ENCODE measurements at places on chromosomes 16 and 17.
A peak's percentile ranks its signal among the peaks of the same experiment; 100 is the strongest.

GRCh38 chr16:75732871-75733270, 6.6 kb upstream of the CPHXL start:
- no peak for DNase-seq

- no peak for DNase-seq
Observed at GRCh38 chr17:44828919-44829522, 1.1 kb downstream of the GJC1 start.

GRCh38 chr16:51722467-51722866, 571.4 kb upstream of the SALL1 start:
- no peak for DNase-seq

DNA sequence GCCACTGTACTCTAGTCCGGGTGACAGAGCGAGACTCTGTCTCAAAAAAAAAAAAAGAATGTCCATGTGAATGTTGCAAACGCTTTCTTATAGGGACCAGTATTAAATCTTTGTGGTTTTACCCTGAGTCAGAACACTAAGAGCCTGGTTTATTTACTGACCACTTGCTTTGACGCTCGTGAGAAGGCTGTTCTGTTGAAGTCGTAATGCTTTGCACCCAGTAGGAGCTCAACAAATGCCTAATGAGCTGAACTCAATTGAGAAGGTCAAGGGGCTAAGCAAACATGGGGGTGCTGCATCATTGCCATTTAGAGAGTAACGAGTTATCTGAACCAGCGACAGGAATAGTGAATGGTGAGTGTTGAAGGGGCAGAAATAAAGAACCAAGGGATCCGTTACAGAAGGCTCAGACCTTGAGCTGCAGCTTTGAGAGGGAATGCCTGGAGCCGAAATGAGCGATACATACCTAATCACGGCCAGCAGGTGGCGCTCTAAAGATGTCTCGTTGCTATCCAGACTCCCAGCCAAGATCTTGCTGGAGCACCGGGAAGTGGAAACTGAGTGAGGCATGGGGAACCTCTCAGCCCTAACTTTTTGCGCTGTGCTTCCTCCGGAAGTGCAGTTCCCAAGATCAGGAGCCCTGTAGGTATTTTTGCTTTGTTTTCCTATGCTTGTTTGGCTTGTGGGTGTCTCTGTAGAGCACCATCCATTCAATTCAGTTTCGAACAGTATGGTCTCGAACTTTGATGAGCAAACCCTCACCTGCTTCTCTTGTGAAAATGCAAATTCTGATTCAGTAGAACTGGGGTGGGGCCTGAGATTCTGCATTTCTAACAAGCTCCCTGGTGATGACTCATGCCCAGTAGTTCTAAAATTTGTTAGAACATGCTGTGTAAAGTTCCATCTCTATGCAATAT, 12.6 kb upstream of the RNF222 start:
- peak; percentile 71 for DNase-seq

GRCh38 chr16:67391424-67392300, 1.6 kb downstream of the TPPP3 start:
- DNase-seq, result no peak

- no peak for DNase-seq
Observed at GRCh38 chr16:87843678-87844105, 25.6 kb downstream of the SLC7A5 start.

DNA sequence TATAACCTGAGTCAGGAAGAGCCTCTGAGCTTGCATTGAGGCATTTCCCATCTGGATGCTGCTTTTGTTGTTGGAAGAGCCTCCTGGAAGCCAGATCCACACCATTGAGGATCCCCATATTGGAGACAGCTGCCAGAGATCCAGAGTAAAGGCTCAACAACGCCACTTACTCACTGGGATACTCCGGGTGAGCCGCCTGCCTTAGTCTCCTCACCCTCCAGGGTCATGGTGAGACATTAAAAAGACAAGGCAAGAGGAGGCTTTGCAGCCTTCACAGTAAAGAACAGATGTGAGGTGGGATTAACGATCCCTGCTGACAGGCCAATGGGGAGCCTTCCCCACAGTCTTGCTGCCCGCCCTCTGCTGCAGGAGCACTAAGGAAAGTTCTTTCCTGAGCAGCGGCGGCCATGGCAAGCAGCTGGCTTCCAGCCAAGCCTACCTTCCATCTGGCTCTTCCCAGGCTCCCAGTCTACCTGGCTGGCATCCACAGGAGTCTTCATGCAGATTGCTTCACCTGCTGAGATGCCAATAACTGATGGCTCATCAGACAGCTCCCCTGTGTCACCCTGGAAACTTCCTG, 198.5 kb downstream of the CYLD start:
- no peak for DNase-seq

DNA sequence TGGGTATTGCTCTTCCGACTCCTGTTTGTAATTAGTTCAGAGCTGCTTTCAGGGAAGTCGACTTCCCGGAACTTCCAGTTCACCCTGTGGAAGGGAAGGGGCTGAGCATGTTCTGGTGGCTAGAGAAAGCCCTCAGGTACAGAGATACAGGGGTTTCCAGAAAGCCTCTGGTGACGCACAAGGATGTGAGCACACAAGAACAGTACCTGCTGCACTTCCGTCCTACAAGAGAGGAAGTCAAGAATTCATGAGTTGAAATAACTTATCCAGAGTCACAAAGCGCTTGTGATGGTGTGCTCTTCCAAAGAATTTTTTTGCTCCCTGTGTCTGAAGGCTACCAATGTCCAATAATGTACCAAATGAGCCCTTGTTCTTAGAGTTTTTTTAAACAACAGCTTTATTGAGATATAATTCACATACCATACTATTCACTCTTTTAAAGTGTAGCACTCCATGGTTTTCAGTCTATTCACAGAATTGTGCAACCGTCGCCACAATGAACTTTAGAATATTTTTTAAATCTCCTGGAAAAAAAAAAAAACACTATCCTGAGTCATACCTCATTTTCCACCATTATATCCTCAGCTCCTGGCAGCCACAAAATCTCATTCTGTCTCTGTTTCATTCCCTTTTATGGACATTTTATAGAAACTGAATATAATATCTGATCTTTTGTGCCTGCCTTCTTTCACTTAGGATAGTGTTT, 327.6 kb downstream of the CDH13 start:
- no peak for DNase-seq

DNA sequence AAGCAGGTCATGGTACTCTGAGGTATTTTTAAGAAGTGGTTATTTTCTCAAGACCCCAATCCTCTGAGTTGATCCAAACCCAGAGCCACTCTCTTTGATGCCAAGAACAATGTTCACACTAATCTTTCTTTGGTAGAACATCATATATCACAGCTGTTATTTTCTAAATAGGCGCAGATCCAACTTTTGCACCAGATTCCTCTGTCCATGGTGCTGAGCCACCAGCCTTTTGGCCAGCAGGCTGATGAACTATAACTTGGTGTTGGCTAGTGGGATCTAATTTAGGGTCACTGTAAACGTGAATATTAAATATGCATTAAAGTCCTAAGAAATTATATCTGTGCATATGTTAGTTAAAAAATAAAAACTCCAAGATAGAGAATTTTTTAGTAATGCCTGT, 7.0 kb upstream of the ZKSCAN2 start:
- DNase-seq, result no peak

DNA sequence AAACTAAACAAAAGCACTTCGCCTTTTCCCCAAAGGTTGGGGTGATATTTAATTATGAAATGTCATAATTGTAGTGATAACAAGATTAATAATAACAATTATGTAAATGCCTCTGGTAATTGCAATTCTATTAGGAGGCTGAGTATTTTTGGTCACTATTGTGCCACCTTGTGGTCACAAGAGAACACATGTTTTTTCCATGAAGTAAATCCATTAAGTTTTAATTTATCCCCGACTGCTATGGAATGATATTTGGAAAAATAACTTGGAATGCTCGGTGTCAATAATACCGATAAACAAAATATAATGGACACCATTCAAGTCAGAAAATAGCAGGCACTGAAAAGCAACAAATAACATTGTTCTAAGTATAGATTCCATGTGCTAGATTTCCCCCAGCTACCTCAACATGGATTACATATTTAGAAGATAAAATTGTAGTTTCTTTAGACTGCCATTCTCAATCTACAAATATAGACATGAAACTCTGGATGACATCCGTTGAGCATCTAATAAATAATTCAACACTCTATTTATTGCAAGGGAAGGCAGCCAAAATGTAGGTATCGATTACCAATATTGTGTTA, 25.0 kb upstream of the KCNJ2 start:
- DNase-seq, result peak; percentile 45

GRCh38 chr17:63954402-63955063, 18.2 kb downstream of the SCN4A start:
- no peak for DNase-seq

DNA sequence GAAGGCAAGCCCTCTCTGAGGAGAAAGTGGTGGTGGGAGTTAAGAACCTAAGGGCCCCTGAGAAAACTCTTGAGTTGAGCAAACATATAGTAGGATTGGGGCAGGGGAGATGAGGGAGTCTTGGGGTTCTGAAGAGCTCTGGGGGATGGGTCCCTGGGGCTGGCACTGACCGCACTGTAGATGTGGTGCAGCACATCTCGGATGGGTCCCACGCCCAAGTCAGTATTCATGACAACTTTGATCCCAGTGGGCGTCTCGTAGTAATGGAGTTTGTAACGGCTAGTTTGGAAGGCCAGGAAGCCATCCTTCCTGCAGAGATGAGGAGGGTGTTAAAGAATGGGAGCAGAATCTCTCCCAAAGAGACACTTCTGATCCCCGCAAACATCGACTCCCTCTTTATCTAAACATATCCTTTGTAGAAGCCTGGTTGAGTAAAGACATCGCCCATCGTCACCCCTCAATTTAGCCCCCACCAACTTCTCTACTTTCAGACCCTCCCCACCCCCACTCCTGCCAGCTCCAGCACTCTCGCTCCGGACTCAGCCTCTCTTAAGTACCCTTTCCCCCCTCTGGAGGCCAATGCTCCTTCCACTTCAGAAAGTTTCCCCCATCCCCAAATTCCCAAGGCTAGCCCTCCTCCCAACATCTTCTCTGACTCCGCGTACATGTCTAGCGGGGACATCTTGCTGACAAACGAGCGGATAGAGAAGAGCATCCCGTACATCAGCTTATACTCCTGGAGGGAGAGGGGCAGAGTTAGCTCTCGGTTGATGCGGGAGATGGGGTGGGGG, 710 bp downstream of the TRAPPC1 start:
- DNase-seq, result no peak

DNA sequence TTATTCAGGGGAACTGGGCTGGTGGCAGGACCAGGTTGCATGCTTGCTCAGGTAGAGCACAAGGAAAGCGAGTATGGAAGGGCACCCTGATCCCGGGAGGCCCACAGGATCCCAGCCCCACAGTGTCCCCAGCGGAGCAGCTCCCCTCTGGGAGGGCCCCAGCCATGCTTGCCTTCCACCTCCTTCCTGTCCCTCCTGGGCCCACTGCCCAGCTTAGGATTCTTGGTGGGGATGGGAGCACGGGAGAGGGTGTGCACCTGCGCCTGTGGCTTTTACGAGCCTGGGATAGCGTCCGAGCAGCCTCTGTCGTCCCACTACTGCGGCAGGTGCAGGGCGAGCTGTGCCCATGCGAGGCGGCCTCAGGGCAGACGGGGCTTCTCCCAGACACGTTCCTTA, 114.5 kb downstream of the BANP start:
- no peak for DNase-seq

- no peak for DNase-seq
Observed at GRCh38 chr17:9199571-9200551, 178.6 kb downstream of the NTN1 start.

DNA sequence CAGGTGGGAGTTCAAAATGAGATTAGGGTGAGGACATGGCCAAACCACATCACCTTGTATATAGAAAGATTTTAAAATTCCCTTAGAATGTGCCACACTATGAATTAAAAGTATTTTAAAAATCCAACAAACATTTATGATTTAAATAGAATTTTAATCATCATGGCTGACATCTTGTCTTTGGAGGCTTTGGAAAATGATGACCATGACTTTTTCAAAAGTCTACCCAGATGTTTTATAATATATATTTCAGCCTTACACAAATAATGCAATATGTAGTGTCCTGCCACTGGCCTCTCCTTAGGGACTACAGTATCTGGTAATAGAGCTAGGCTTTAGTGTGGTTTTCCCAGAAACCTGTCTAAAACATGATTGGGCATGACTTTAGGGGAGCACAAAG, 1353.4 kb upstream of the GOT2 start:
- DNase-seq, result no peak

All from D341Med (cell line).